Aorta (tissue), 5 donors: ENCODE measurements at places on chromosomes 16 and 17. TPM values are rescaled to one million over a fixed set of nuclear protein-coding genes. Genes with fewer than 3 reads are reported as not detected.

- H3K27ac ChIP-seq: no peak overlapping the region
- DNase-seq: no peak
- no peak overlapping the region for H3K4me3 ChIP-seq
- no peaks in the 10 kb centered on the region for H3K4me1 ChIP-seq
- no peaks in the 10 kb centered on the region for H3K27me3 ChIP-seq
These were observed 9.5 kb downstream of the MYCBPAP start for GRCh38 chr17:50517504-50518383.

ABCC1 gene
- 61.9 TPM for total RNA-seq

DNA sequence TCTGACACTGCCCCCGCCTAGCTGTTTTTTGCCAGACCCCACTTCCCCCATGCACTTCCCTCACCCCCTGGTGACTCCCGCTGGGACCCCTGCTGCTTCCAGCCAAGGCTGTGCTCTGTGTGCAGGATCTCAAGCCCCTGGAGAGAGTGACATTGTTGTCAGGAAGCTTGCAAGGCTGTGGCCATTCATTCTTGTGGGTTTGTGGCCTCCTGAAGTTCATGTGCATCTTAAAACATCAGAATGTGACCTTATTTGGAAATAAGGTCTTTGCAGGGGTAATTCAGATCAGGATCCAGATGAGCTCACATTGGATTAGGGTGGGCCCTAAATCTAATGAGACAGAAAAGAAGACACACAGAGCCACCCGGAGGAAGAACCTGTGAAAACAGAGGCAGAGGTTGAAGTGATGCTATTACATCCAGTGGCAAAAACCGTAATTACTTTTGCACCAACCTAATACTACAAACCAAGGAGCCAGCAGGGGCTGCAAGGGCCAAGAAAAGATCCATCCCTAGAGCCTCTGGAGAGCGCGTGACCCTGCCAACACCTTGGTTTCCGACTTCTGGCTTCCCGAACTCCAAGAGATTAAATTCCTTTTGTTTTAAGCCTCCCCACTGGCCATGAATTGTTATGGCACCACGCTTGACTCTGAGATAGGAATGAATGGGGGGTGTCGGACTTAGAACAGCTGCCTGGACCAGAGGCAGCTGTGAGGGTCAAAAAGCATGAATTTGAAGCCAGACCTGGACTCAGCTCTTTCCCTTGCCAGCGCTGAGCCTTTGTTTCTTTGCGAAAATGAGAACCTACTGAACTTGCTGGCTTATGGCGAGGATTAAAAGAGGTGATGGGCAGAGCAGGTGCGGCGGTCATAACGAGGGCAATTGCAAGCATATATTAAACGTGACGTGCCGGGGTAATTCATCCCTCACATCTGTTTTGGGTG lies 75.5 kb downstream of the BMERB1 start:
- no peak for DNase-seq
- no peaks in the 10 kb centered on the region for H3K4me1 ChIP-seq
- H3K4me3 ChIP-seq: no peak overlapping the region
- H3K36me3 ChIP-seq: no peaks in the 10 kb centered on the region
- no peak overlapping the region for H3K27ac ChIP-seq
- H3K27me3 ChIP-seq: no peaks in the 10 kb centered on the region

CLDN7 gene
- total RNA-seq: 9.9 TPM

- H3K36me3 ChIP-seq: no peaks in the 10 kb centered on the region
- no peaks in the 10 kb centered on the region for H3K27me3 ChIP-seq
- no peak overlapping the region for H3K4me3 ChIP-seq
- no peak for DNase-seq
- no peak overlapping the region for H3K27ac ChIP-seq
- no peaks in the 10 kb centered on the region for H3K4me1 ChIP-seq
These were observed 191.6 kb downstream of the CCDC182 start for GRCh38 chr17:57553526-57553925.

- H3K27ac ChIP-seq: no peak overlapping the region
- no peak overlapping the region for H3K4me3 ChIP-seq
- DNase-seq: no peak
- H3K4me1 ChIP-seq: no peaks in the 10 kb centered on the region
These were observed 5.9 kb upstream of the PRR35 start for GRCh38 chr16:554297-554621.

DNA sequence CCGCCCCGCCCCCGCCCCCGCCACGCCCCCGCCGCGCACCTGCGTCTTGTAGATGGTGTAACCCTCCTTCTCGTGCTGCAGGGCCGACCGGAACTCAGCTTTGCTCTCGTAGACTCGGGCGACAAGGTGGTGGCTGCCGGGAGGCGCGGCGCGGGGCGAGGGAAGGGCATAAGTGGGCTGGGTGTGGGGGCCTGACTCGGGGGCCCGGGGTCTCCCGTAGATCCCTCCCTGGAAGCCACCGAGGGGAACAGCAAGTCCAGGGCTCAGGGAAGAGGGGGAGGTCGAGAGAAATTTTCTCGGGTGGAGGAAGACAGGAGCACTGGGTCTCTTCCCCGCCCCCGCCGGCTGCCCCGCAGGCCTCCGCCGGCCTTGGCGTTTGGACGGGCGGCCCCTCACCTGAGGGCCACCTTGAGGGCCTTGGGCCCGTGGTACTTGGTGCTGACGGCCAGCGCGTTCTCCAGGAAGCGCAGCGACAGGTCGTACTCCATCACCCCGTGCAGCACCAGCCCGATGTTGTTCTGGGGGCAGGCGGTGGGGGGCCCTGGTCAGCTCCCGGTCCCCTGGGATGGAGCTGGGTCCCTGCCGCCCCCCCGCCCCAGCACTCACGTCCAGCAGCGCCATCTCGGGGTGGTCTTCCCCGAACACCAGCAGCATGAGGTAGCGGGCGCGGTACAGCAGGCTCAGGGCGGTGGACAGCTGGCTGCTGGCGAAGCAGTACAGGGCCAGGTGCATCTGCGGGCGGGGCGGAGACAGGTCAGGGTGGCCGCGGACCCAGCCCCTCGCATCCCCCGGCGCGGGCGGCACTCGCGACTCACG lies 19.4 kb downstream of the CLUH start:
- no peak overlapping the region for H3K27ac ChIP-seq
- H3K27me3 ChIP-seq: no peaks in the 10 kb centered on the region
- H3K4me1 ChIP-seq: no peaks in the 10 kb centered on the region
- no peak for DNase-seq
